Right ventricle myocardium superior (tissue), 1 donor: ENCODE measurements at places on chromosomes 6 and 20. TPM values are rescaled to one million over a fixed set of nuclear protein-coding genes. Genes with fewer than 3 reads are reported as not detected.

DNA sequence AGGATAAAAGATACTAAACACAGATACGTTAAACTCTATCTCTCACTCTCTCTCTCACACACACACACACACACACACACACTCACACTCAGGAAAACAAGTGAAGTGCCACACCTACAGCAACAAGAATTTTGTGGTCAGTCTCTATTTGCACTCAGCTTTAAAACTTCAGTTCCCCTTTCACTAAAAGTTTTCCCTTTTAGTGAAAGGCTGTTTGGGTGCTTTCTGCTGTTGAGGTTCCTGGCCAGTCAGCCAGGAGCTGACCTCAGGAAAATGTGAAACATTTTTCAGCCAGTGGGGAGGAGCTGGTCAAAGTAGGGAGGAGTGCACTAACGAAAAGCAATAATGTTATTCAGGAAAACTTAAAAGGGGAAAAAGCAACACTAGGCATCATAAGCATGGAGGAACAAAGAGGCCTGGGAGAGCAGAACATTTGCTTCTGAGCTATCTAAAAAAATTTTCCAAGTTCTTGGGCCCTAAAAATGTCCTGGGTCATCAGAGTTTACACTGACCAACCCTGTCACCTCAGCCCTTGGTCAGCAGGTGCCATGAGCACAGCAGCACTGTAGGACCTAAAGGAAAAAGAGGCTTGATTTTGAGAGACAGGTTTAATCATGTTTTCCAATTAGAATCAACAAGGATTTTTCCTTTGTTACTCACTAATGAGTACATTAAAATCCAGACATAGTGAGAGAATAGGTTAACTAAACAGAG, 30.7 kb upstream of the NT5E start:
- DNase-seq, result no peak

DNA sequence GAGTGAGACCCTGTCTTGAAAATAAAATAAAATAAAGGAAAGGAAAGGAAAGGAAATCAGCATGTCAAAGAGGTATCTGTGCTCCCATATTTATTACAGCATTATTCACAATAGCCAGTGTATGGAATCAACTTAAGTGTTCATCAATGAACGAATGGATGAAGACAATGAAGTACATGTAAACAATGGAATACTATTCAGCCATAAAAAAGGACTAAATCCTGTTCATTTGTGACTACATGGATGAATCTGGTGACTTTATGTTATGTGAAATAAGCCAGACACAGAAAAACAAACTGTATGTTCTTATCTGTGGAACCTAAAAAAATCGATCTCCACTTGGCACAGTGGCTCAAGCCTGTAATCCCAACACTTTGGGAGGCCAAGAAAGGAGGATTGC, 28.0 kb upstream of the TOP1 start:
- no peak for DNase-seq

FILIP1 gene
- total RNA-seq, result 160 TPM

DEFB124 gene
- total RNA-seq, result not detected

- no peak for DNase-seq
These were observed 2.6 kb downstream of the PACSIN1 start for GRCh38 chr6:34468378-34468892.

DNA sequence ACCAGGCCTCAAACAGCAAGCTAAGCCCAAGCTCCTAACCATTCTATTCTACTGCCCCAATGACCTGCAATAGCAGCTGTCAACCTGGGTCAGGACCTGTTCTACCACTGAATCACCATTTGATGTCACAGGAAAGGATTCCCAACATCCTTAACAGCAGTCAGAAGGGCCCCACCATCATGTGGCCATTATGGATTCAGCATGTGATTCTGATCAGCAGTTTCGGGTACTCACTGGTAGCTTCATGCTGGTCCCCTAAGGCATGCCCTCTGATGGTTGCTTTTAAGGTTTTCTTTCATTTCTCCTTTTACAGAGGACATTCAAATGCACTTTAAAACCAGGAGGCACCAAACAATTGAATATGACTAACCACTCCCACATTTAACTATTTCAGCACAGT, 37.3 kb upstream of the MAP7 start:
- no peak for DNase-seq

DNA sequence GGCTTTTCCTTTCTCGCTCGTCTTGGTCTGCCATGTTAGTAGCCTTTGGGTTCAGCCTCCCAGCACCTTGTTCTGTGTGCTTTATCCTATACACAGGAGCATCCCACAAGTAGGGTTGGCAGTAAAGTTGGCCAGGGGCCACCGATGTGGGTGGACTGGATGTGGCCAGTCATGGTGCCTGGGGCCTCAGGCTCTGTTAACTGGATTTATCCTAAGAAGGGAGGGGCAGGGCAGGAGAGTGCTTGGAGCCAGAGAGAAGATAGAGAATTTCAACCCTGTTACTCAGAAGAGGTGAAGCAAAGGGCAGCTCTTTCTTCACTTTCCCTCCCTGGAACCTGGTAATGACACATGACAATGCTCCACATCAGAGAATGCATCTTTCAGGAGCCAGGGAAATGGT, 14.1 kb upstream of the SIRPB2 start:
- DNase-seq, result no peak

- no peak for DNase-seq
These were observed 108.9 kb upstream of the CST7 start for GRCh38 chr20:24840121-24840713.

MOCS3 gene
- 2.9 TPM for total RNA-seq

CLDN20 gene
- total RNA-seq, result not detected

DNA sequence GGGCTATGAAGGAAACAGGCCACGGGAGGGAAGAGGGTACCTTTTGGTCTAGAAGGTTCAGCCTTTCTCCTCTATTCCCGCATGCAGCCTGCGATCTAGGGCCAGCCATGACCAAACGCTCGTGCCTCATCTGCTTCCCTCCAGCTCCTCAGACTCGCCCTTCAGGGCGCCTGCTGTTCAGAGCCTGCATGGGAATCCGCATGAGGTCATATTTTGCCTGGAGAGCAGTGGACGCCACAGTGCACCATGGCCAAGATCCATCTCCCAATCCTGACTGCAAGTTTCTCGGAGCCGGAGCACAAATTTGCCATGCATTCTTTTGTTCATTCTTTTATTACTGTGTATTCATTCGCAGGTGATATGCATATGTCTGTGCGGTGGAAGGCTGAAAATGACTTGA, 608.1 kb downstream of the QKI start:
- DNase-seq, result peak; percentile 44

BCAS1 gene
- not detected for total RNA-seq

DNA sequence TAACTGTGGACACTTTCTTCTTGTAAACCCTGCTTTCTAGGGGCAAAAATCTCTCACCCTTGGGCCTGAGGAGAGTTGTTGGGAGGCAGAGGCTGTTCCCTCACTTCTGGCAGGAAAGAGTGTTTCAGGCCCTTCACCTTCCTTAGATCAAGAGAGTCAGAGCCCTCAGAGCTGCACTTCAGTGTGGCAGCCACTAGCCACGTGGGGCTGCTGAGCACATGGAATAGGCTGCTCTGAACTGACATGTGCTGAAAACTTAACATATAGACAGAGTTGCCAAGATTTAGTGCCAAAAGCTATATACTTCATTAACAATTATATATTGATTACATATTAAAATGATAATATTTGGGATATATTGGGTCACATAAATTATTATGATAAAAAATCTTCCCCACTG, 4.4 kb upstream of the LMBRD1 start:
- DNase-seq, result no peak

GRCh38 chr6:747028-747427, 54.1 kb upstream of the EXOC2 start:
- DNase-seq, result no peak

TFAP2D gene
- total RNA-seq, result not detected

- no peak for DNase-seq
These were observed 901 bp downstream of the KCNK15 start for GRCh38 chr20:44746367-44747165.

DNA sequence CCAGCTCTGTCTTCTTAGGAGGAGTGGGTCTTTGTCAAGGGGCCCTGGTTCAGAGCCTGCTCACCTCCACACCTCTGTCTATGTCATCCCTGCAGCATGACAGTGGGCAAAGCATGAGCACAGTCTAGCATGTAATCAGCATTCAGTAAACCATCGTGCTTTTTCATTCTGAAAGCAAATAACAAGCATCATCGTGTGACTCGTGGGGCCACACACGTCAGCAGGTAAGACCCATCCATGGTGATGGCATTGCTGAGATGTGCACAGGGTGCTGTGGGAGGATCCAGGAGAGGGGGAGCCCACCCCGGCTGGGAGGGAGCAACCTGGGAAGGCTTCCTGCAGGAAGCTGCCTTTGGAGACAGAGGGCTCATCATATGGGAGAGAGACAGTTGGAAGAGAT, 106.7 kb downstream of the TMEM242 start:
- DNase-seq, result no peak
